AG04450 (cell line): ENCODE measurements at places on chromosomes 1 and 21.

GRCh38 chr1:14788080-14788479 is 189.6 kb downstream of the KAZN start:
- DNase-seq: no peak

DNA sequence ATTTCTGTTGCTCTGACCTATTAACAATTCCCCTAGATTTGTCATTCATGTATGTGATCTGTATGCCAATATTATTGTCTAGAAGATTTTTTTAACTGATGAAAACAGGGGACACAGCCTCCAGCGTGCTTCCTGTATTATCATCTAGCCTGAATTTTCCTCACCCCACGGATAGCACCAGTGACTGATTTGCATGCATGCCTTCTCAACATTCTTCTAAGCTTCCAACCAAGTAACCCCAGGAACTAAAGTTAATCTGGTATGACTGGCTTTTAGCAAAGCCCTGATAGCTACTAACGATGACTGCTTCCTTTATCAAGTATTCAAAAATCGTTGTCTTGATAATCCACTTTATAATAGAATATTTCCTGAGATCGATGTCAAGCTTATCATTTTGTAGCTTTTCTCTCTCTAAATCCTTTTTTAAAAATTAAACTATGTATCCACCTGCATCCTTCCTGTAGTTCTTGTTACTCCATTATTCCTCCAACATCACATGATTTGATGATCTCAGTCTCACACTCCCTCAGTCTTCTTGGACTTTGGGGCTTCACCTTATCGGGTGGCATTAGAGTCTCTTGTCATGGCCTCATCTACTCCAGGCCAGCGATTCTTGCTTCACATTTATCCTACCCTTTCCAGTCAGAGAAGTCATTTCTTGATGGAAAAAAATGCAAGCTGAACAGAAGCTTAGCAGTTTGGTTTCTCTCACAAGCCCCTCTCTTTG is 19.0 kb downstream of the BCAR3 start:
- DNase-seq: no peak

DNA sequence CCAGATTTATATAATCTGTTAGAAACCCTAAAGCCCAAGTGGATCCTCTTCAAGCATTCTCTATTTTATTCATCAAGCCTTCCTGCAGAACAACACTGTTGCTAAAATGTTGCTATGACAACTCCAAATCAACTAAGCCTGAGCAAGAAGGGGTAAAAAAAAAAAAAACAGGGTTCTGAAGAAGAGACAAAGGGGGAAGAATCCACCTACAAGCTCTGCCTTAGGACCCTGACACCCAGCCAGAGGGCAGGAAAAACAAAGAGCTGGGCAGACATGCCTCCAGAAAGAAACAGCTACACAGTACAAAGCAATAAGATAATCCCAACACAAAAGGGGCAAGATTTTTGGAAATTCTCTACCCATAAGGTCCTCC is 1.3 kb downstream of the USF1 start:
- no peak for DNase-seq

- no peak for DNase-seq
Measured at GRCh38 chr1:63042278-63042677, 258.3 kb downstream of the ATG4C start.

GRCh38 chr21:45827302-45827692 is 154.3 kb upstream of the COL6A1 start:
- DNase-seq: no peak

- DNase-seq: no peak
Measured at GRCh38 chr1:6653436-6654290, 29.0 kb downstream of the THAP3 start.

DNA sequence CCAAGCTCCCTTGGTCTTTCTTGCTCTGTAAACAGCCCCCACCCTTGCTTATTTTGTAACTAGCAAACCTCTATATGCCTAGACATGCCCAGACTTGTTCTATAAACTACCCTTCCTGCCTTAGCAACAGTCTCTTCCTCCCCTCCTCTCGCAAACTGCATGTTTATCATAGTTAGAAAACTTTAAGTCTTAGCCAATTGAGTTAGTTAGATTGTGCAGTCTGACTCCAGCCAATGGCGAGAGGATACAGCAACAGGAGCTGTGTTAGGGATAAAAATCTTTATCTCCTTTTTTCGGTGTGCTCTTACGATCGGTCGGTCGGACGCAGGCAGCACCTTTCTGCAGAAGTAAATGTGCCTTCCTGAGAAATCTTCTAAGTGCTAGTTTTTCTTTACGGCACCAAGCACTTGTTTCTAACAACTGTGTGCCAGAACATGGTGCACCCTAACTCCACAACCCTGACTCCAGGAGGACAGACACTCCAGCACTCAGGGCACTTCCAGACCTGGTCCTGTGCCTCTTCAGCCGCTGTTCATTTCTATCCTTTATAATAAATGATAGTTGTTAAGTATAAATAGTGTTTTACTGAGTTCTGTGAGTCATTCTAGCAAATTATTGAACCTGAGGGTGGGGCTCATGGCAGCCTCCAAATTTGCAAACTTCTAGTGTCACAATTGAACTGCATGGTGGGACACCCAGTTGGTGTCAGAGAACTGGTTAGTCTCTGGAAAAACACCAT is 25.7 kb upstream of the GNG4 start:
- DNase-seq: peak; percentile 6

- no peak for DNase-seq
Measured at GRCh38 chr1:92953491-92953890, 7.8 kb downstream of the DIPK1A start.

DNA sequence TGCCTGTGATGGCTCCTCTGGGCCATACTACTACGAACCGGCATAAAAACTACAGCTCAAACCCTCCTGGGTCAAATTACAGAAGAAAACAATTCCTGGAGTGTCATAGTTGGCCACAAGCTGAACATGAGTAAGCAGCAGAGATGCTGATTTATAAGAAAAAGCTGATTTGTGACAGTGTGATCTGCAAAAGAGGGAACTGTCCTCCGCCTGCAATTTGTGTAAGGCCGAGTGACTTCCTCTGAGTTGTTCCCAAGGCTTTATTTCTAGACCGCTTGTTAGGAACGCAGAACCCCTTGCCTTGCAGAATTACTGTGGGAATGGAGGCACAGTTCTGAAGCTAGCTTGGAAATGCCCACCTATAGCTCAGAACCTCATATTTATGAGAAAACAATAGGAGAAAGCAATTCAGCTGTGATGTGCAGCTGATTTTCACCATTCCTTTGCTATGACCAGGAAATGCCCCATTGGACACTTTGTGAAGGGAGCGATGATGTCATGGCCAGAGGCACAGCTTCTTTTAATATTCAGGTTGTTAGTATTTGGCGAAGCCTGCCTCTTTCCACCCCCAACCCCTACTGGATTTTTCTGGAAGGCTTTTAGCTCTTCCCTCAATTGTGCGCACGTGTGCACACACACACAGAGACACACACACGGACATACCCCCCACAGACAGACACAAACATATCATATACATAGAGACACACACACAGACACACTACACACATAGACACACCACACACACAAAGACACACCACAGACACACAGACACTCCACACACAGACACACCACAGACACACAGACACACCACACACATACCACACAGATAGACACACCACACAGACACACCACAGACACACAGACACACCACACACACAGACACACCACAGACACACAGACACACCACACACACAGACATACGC is 47.6 kb downstream of the IER5 start:
- peak; percentile 88 for DNase-seq

DNA sequence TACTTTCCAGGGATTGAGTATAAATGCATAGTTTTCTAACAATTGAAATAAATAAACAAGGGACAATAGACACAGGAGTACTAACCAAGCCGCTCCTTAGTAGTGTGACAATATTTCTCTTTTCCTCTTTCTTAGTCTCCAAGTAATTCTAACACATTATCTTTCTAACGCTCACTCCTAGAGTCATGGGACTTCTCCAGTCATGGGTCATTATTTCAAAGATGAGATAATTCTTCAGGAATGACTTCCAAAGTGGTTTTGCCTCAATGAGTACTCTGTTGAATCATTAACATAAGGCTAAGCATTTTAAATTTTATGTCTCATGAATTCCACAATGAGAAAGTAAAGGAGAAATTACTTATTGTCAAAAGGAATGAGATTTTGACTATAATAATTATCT is 605.8 kb upstream of the ADAMTS5 start:
- peak; percentile 34 for DNase-seq

DNA sequence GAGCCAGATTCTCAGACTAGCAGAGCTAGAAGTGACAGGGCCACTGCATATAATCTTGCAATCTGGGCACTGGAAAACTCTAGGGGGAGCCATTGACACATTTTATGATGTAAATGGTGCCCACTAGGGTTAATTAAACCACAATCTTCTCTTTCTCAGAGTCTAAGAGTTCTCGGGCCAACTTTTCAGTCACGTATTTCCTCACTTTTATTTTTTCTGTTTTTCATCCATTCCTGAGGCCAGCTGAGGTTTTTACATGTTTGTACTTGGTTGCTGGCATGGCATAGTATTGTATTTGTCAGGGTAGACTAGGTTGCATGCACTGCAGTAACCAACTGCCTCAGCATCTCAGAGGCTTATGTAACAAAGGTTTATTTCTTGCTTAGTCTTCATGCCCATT is 138.2 kb downstream of the ZNF326 start:
- no peak for DNase-seq

DNA sequence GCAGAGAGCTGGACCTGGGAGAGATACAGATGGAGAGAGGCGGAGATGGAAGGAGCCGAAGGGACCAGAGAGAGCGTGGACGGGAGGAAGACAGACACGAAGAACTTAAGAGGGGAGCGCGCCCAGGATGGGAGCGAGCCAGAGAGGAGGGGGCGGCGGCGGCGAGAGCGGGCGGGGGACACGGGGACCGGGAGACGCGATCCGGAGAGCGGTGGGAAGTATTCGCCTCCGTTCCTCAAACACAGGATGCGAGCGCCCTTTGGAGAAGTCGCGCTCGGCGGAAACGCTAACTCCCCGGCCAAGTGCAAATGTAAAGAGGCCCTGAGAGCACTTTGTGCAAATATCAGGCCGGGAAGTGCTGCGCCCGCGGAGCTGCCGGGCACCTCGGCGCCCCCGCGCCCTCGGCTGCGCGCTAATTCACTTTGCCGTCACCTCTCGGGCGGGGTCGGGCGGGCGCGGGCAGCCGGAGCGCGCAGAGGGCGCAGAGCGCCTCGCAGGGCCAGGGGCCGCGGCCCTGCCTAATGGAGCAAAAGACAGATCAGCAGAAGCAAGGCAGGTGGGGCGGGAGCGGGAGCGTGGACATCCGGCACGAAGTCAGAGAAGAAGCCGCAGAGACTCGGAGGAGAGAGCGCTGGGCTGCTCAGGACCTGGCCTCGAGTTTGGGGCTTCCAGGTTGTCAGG is 281.2 kb downstream of the RRAGC start:
- DNase-seq: no peak

DNA sequence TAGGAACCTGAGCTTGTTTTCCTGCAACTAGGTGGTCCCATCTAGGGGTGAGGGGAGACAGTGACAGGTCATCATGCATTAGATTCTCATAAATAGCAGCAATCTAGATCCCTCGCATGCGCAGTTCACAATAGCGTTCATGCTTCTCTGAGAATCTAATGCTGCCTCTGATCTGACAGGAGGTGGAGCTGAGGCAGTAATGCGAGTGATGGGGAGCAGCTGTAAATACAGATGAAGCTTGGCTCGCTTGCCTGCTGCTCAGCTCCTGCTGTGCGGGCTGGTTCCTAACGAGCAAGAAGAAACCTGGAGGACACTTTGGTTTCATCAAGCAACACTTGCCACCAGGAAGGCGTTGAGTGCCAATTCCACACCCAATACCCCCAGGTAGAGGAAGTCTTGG is 95.1 kb upstream of the OLIG2 start:
- DNase-seq: no peak

GRCh38 chr21:45040739-45041138 is 33.6 kb upstream of the ADARB1 start:
- DNase-seq: no peak

DNA sequence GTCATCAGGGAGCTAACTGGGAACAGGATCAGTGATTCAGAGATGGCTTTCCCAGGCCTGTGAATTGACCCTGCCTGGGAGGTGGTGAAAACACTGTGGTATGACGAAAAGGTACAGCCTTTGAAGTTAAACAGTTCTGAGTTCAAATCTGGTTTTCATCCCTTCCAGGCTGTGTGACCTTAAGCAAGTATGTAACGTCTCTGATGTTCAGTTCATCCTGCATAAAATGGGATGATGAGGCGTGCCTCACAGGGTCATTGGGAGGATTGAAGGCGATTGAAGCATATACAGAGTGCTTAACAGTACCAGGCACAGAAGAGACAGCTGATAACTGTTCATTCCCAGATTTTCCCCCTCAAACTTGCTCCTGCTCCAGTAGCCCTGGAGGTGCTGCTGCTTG is 11.0 kb downstream of the KCNC4 start:
- no peak for DNase-seq

DNA sequence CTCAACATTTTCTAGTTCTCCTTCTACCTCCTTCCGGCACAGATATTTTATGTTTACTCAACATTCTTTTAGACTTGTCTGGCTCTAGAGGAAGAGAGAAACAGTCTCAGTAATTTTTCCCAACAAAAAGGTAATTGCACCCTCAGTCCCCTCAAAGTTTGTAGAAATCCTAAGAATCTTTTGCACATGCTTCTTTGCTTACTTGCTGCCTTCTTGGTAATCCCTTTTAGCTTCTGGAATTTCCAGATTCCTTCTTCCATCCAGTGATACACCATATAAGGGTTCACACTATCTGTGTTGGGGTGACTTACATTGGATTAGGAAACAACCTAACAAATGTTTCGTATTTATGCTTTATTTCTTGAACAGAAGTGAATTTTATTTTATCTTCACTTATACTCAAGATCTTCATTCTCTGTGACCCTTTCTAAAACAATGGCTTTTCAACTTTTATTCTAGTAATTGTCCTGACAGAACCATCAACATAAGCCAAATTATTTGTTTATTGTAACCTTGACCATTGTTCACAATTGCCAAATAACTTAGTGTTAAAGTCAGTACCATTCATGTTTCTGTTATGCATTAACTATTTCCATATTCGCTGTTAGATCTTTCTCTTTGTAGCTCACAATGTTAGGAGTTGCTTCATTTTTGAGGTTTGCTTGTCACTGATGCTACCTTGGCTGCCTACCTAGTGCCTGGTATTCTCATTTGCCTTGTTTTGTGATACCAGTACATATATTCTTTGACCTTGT is 238.1 kb downstream of the HMCN1 start:
- DNase-seq: no peak

DNA sequence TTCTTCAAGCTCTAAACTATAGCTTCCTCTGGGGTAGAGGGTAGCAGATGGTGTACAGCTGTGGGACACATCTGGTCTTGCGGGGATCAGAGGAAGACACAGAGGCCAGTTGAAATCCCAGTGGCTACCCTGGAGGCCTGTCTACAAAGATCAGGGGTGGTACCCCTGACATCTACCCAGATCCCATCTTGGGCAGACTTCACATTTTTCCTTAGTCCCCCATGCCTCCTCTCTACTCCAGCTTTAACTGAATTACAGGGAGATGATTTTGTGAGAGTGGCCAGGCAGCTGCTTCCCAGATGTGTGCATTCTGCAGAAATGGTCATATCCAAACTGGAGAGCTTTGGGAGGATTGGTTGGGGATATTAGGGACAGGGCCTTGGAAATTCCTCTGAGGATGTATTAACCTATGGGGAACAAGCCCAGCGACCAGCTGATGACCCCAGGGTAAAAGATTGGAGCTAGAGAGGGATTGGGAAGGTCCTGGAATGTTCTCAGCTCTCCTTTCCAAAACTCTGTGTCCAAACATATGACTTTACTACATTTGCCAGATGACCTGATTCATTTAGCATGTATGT is 9.6 kb upstream of the CD34 start:
- no peak for DNase-seq

- DNase-seq: no peak
Measured at GRCh38 chr1:99788896-99789295, 22.5 kb upstream of the FRRS1 start.
